ENCODE measurements at places on chromosomes 6 and 20.
A peak's percentile ranks its signal among the peaks of the same experiment; 100 is the strongest.

DNA sequence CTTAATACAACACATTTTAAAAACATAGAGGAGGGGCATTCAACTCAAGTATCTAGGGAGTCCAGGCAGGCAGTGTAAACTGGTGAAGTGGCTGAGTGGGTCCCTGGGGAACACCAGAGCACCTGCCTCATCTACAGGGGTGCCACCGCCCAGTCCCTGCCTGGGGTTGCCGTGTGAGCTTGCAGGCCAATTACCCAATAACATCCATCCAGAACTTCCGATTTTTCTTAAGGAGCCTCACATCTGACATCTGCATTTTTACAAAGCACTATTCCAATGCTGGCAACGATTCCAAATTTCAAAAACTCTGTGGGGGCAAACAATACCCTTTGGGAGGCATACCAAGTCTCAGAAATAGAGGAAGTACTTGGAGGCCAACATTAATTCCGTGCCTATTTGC is 288.4 kb upstream of the TSHZ2 start:
- DNase-seq = no peak

- DNase-seq = no peak
Observed at GRCh38 chr6:35061102-35061615, 80.0 kb downstream of the TCP11 start.

GRCh38 chr6:15365273-15365687 is 119.4 kb downstream of the JARID2 start:
- DNase-seq = no peak

GRCh38 chr6:28200020-28200419 is 25.1 kb upstream of the ZSCAN9 start:
- DNase-seq = no peak

DNA sequence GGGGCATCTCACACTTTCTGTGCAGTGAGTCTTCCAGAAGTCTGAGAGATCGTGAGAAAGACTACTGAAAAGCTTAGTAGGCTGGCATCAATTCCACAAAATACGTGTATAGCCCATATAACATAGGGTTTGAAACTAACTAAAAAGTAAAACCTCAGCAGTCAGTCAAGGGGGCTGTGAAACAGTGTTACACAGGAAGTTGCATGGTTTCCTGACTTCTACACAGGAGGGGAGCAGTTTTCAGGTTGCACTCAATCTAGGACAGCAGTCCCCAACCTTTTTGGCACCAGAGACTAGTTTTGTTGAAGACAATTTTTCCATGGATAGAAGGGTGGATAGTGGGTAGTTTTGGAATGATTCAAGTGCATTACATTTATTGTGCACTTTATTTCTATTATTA is 4.7 kb upstream of the LY86 start:
- DNase-seq = no peak

- DNase-seq = no peak
Observed at GRCh38 chr6:4802312-4802935, 26.2 kb downstream of the CDYL start.

GRCh38 chr6:156880913-156881312 is 103.7 kb downstream of the ARID1B start:
- DNase-seq = no peak

- DNase-seq = no peak
Observed at GRCh38 chr6:317448-318144, 25.3 kb downstream of the DUSP22 start.

DNA sequence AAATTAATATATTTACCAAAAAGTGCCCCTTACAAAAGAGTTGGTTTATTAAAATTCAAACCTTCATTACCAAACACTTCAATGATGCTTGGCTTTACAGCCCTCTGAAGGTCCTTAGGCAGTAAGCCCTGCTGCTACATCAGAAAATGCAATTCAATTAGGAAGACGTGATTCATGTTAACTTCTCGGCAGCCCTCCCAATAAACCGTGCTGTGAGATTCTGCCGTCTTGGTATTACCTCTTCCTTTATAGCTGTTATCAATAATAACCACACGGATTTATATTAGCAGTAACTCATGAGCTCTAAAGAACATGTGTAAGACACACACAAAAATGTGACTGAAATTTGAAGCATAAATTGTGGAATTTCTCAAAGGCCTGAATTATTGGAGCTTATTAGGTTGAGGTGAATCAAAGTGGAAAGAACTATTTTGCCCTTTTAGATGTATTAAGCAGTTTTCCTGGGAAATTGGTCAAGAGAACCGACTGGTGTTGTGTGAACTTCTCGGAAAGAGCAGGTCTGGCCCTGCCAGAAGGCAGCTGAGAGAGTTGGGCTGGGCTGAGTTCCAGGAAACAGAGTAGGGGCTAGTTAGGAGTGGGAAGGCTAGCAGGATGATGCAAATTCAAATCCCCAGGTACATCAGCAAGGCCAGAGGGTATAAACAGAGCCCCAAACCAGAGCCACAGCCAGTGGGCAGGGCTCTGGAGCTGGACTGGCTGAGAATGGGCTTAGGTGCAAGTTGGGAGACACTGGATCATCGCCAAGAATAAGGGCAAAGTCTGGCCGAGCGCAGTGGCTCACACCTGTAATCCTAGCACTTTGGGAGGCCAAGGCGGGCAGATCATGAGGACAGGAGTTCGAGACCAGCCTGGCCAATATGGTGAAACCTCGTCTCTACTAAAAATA is 33.1 kb downstream of the FGD2 start:
- no peak for DNase-seq

GRCh38 chr6:131782764-131783163 is 25.1 kb upstream of the ENPP1 start:
- DNase-seq = no peak

DNA sequence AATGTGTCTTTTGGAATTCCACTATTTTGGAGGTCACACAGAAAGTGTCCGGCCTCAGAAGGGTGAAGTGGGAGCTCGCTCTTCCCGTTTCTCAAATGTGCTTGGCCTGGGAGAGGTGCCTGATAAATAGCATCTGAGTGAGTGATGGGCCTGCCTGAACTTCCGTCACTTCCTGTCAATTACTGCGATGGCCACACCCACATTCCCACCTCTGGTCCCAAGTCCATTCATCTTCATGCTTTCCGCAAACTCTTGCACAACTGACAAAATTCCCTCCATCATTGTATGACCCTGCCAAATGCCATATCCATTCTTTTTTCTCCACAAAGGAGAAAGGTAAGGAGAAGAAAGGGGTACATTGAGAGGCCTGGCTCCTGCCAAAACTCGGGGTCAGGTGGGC is 169.0 kb downstream of the QKI start:
- DNase-seq = peak; percentile 60

DNA sequence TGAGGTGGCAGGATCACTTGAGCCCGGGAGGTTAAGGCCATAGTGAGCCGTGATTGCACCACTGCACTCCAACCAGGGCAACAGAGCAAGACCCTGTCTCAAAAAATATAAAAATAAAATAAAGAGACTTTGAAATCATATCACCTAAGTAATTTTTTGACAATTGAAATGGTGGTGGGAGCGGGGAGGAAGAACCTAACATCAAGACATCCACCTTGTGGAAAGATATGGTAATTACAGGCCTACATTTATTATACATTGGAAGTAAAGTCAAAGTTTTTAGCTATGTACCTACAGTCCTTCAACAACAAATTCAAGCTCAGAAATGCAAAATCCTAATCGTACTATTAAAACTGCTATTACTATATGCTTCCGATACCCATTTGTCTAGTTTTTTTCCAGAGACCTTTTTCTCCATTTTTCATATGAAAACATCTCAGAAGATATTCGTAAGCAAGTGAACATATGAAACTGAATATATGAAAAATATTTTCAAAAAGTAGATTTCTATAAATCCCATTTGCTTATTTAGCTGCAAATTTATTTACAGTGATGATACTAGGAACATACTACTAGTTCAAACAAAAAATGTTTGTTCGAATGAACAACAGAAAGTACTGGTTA is 83.3 kb downstream of the SYCP2 start:
- DNase-seq = peak; percentile 56

DNA sequence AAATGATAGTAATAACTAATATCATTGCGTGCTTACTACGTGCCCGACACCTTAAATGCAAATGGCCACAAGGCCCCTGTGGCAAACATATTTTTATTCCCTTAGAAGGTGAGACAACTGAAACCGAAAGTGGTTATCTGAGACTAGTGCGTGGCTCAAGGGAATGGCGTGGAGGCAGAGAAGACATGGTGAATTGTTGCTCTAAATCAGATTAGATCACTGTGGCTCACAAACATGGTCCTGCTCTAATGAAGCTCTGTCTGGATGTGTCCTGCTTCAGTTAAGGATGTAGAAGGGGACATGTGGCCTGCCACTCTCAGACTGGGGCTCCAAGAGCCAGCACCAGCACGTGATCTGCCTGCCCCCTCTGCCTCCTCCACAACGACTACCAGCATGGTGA is 124.2 kb upstream of the GMDS start:
- DNase-seq = no peak

- DNase-seq = no peak
Observed at GRCh38 chr20:62697468-62697912, 11.1 kb upstream of the NTSR1 start.

- DNase-seq = no peak
Observed at GRCh38 chr6:93677264-93677965, 258.1 kb upstream of the EPHA7 start.

DNA sequence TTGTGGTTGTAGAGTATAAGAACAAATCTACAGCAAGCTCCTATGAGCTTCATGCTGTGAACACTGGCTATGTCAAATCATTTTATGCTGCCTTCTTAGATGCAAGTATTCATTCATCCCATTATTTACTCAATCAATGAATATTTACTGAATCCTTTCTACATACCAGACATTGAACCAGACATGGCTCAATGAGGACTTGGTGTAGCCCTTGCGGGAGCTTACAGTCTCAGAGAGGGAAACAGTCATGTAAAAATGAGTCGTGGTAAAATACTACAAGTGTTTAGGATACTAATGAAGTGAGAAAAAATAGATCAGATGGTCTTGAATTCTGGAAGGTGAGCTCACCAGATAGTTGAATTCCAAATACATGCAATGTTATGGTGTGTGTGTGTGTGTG is 44.8 kb upstream of the ENPP1 start:
- DNase-seq = peak; percentile 85

- DNase-seq = no peak
Observed at GRCh38 chr6:95127261-95127660, 450.1 kb upstream of the MANEA start.

DNA sequence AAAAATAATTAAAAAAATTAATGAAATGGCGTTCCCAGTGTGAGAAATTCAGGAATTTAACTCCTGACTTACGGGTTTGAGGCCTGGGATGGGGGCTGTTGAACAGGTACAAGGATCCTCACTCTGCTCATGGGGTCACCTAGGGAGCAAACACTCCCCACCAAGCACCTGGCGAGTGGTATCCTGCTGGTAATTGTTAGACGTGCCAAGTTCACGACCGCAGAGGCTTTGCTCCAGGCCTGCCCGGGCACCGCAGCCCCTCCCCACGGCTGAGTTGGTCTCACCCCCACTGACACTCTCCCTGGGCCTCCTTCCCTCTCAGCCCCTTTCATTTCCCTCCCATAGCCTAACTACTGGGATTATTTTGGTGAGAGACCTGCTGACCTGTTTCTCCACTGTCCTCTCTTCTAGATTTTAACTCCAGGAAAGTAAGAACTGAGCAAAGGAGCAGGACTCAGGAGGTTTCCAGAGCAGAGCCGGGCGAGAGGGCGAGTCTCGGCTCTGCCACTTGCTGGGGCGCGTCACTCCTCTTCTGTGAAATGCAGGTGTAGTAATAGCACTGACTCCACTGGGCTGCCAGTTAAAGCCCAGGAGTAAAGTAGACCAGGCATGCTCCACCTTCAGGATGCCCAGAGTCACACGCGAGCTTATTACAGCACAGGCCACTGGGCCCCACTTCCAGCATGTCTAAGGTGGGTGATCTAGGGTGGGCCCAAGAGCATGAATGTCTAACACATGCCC is 22.8 kb downstream of the BMP7 start:
- no peak for DNase-seq

- no peak for DNase-seq
Observed at GRCh38 chr6:41551086-41551700, 5.0 kb downstream of the FOXP4 start.

GRCh38 chr6:44659726-44660125 is 272.2 kb downstream of the CDC5L start:
- no peak for DNase-seq

DNA sequence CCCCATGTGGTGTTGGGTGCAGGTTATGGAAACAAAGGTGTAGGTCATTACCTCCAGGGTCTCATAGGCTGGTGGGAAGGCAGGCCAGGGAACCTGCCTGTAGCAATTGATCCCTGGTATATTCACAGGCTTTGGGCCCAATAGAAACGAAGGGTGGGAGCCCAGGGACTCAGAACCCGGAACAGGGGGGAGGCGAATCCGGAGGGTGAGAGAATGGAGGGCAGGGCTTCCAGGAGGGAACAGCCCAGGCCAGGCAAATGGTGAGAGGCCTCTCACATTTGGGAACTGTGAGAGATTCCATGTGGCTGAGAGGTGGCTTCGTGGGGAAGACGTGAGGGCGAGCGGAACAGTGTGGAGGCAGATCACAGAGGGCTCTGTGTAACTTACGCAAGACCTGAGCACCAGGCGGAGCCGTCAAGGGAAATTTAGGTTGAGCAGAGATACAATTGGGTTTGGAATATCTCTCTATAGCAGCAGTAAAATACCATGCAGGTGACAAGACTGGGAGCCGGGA is 267.1 kb downstream of the ERMARD start:
- DNase-seq = no peak

DNA sequence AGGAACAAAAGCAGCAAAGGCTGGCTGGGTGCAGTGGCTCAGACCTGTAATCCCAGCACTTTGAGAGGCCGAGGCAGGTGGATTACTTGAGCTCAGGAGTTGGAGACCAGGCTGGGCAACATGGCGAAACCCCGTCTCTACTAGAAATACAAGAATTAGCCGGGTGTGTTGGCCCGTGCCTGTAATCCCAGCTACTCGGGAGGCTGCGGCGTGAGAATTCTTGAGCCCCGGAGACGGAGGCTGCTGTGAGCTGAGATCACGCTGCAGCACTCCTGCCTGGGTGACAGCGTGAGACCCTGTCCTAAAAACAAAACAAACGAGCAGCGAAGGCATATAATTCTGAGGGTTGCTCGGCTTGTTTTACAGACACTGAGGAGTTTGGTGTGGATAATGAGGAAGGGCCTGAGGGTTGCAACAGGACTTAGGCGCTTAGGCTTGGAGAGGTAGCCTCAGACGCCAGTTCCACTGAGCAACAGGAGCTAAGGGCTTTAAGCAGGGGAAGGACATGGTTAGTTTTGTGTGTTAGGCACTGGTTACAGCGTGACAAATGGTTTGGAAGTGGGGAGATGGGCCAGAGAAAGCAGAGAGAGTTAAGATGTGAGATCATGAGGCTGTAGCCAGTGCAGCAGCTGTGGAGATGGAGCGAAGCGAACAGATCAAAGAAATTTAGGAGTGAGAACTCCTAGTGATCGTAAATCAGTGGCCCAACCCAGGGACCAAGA is 1.2 kb downstream of the MYH7B start:
- no peak for DNase-seq

GRCh38 chr6:43286456-43286979 is 11.5 kb upstream of the SLC22A7 start:
- DNase-seq = no peak

GRCh38 chr6:166904101-166904746 is 52.1 kb downstream of the RNASET2 start:
- no peak for DNase-seq

GRCh38 chr20:22687676-22688349 is 103.4 kb upstream of the FOXA2 start:
- no peak for DNase-seq

Data from HepG2 (cell line).